H9 (cell line): ENCODE measurements at places on chromosomes 3 and 15. TPM values are rescaled to one million over a fixed set of nuclear protein-coding genes. Genes with fewer than 3 reads are reported as not detected.

- no peak for DNase-seq
These were observed 55.8 kb downstream of the RSRC1 start for GRCh38 chr3:158165730-158166129.

GRCh38 chr3:46406443-46406787 lies 451 bp downstream of the CCR5AS start:
- no peak for DNase-seq

The CDHR4 gene
- total RNA-seq = not detected in 2 replicates

The PCCB gene
- total RNA-seq = 65.6 and 68.9 TPM in 2 replicates

DNA sequence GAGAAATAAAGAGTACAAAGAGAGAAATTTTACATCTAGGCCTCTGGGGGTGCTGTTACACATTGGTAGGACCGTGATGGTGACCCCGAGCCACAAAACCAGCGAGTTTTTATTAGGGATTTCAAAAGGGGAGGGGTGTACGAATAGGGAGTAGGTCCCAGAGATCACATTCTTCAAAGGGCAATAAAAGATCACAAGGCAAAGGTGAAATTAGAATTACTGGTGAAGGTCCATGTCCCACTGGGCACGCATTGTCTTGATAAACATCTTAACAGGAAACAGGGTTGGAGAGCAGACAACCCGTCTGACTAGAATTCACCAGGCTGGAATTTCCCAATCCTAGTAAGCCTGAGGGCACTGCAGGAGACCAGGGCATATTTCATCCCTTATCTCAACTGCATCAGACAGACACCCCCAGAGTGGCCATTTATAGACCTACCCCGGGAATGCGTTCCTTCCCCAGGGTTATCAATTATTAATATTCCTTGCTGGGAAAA lies 4.3 kb downstream of the IRAK2 start:
- DNase-seq = no peak

DNA sequence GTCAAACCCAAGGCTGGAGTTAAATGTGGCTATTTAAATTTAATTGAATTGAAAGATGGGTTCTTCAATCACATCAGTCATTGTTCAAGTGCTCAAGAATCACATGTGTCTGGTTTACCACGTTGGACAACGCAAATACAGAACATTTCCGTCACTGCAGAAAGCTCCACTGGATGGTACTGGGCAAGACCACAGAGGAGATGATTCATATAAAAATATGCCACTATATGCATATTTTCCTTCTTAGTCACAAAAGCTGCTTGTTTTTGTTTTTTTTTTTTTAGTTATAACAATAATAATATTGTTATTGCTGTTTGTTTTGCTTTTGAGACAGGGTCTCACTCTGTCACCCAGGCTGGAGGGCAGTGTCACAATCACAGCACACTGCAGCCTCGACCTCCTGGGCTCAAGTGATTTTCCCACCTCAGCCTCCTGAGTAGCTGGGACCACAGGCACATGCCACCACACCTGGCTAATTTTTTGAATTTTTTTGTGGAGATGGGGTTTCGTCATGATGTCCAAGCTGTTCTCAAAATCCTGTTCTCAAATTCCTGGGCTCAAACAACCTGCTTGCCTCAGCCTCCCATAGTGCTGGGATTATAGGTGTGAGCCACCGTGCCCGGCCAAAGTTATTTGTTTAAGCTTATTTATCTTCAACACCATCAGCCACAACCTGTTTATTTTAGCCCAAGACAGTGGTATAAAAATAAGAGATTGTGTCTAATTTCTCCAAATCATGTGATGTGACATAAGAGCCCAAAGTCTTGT lies 19.4 kb downstream of the RTP3 start:
- no peak for DNase-seq

GRCh38 chr15:39247574-39247973 lies 333.3 kb upstream of the THBS1 start:
- no peak for DNase-seq

DNA sequence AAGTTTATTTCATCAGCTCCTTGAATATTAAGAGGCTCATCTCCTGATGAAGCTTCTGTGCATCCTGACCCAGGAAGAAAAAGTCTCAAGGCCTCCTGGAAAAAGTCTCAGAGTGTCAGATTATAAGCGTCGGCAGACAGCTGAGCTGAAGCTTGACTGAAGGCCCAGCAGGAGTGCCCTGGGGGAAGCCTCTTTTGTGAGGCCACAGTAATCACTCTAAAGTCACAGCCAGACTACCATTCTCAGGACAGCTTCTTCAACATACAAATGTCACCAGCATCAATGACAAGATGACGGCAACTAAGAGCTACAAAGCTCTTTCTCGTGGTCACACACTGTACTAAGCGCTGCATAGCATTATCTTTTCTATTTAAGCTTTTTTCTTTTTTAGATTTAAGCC lies 72.7 kb upstream of the LRRN1 start:
- DNase-seq = no peak

The CHL1 gene
- total RNA-seq = 0.04 TPM in 1 of 2 replicates, not detected in the other

The BFSP2 gene
- total RNA-seq = not detected in 2 replicates

DNA sequence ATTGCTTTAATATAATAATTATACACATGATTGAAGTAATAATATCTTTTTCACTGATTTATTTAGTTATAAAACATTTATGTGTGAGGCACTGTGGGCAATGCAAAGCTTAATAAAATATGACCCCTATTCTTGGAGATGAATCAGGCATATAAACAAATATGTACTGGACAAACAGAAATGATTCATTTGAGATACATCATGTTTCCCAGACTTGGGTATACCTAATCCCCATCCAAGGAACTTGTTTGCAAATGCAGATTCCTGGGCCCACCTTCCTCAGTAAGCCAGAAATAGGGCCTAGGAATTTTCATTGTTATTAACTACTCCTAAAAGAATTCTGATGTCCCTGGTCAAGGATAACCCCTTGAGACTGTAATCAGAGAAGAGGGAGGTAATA lies 184.2 kb downstream of the CHL1 start:
- no peak for DNase-seq

DNA sequence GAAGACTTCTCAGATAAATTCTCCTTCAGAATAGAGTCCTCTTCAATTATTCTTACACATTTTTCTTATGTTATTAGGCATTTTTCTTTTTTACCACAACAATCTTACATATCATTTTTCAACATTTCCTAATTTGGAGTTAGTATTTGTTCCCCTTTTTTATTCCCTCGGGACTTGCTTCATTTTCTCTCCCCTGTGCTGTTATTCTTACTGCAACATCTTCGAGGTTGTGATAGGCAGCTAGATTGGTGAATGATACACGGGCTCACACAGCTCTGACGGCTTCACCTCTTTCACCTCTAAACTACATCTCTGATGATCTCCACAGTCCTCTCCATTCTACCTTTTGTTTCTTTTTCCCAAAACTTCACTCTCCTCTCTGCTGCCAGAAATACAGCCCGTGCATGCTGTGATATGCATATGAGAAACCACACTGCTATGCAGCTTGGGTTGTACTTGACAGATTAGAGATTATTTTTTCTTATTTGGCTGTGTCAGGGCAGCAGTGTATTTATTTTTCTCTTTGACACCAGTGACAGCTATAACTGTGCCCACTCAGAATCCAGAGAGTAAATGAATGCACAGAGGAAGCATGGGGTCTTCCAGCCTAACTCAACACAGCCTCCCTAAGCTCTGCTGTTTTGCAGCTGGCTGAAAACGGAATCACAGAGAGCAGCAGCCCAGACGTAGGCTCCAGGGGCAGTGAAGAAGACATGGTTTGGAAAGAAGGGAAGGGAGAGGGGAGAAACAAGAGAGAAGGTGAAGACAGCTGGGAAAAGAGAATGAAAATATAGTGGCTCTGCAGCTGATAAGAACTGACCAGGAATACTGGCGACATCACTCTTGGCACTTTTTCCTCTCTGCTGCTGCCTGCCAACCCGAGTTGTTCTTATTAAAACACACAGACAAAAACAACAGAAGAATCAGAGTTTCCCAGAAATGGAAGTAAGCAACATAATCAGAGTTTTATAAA lies 61.8 kb downstream of the SLC9A9 start:
- no peak for DNase-seq

GRCh38 chr3:66480666-66481065 lies 20.2 kb downstream of the LRIG1 start:
- no peak for DNase-seq

The TTLL13 gene
- not detected in 2 replicates for total RNA-seq

- peak; percentile 61 for DNase-seq
These were observed 8.3 kb downstream of the B3GALNT1 start for GRCh38 chr3:161096771-161097367.

The MORC1 gene
- total RNA-seq = not detected in 2 replicates

DNA sequence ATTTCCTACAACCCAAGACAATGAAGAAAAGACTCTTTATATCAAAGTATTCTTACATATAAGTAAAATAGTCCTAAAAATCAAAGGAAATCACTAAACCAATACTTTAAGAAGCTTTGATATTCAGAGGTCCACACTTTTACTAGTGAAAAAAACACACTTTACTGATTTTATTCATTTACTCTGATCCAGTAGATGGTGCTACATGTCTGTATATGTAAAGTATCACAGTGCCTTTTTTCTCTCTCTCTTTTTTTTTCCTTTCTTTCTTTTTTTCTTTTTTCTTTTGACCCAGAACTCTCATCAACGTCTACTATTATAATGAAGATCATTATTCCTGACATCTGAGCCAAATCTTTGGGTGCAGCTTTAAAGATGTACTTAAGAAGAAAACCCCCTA lies 10.8 kb upstream of the CCDC39 start:
- DNase-seq = no peak

- no peak for DNase-seq
These were observed 164.6 kb upstream of the THBS1 start for GRCh38 chr15:39416258-39416657.

DNA sequence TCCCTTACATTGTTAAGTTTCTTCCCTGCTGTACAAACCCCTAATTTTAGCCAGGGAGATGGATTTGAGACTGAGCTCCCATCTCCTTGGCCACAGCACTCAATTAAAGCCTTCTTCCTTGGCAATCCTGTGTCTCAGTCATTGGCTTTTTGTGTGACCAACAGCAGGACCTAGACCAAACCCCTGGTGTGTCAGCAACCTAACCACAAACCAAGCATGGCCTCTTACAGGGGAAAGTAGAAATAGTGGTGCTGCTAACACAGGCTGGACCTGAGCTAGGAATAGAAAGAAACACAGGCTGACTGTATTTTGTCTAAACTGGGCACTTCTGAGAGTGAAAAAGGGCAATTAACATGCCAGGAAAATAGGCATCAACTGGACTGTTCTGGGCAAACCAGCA lies 37.9 kb downstream of the PPCDC start:
- DNase-seq = no peak

GRCh38 chr3:76010252-76010651 lies 224.9 kb upstream of the ZNF717 start:
- DNase-seq = no peak

DNA sequence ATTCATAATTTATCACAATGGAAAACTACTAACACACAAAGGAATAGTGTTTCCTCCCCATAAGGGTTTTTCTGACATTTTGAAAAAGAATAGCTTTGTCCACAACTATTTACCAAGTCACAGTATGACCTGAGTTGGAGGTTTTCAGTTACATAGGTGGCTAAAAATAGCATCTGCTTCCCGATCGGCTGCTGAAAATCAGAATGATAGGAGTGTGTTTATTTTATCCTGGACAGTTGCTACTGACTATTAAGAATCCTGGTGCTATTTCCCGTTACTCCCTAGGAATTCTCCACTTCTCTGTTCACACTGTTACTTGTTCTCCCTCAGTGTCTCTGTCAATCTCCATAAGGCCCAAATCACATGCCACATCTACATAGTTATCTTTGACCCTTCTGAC lies 353.9 kb upstream of the RARB start:
- DNase-seq = no peak

- DNase-seq = no peak
These were observed 325.3 kb downstream of the THSD4 start for GRCh38 chr15:71440489-71441110.

- peak; percentile 5 for DNase-seq
These were observed 89.2 kb downstream of the CORO2B start for GRCh38 chr15:68667800-68668625.

- no peak for DNase-seq
These were observed 3.5 kb downstream of the PFN2 start for GRCh38 chr3:149967086-149967685.

DNA sequence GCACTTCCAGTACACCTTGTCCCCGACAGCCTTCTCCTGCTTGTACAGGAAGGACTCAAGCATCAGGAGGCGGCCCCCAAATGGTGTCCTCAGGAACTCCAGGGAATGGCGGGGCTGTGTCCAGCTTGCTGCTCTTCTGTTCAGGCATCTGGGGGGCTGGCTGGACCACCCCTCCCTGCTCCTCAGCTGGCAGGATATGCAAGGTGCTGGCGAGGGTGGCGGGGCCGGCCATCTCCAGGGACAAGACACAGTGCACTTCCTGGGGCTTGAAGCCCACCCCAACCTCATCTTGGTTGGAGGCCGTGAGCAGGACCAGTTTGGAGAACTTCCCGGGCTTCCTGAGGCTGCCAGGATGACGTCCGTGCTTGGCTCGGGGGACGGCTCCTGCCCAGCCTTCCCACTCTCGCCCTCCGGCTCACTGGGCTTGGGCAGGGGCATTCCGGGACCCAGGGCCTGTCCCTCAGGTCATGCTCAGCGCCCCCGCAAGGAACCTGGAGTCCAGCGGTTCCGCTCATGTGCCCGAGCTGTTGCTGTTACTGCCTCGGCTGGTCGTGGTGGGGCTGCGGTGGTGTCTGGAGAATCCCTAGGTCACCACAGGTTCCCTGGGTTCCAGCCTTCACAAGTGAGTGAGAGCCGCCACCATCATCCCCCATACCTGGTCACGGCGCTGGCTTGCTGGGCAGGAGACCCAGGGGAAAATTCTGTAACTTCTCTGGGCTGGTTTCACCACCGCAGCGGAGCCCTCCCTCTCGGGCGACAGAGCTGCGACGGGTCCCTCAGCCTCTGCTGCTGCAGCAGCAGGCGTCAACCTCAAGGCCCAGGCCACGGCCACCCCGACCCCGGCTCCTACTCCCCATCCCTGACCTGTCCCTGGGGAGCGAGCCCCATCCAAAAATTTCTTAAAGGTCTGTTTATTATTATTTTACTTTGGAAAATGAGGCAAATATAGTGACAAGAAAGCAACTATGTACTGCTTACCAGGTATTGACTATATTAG lies 82.8 kb upstream of the FXR1 start:
- no peak for DNase-seq

GRCh38 chr3:189582179-189582578 lies 49.0 kb upstream of the TP63 start:
- no peak for DNase-seq
